ENCODE measurements at places on chromosomes 7 and 10. TPM values are rescaled to one million over a fixed set of nuclear protein-coding genes. Genes with fewer than 3 reads are reported as not detected.

DNA sequence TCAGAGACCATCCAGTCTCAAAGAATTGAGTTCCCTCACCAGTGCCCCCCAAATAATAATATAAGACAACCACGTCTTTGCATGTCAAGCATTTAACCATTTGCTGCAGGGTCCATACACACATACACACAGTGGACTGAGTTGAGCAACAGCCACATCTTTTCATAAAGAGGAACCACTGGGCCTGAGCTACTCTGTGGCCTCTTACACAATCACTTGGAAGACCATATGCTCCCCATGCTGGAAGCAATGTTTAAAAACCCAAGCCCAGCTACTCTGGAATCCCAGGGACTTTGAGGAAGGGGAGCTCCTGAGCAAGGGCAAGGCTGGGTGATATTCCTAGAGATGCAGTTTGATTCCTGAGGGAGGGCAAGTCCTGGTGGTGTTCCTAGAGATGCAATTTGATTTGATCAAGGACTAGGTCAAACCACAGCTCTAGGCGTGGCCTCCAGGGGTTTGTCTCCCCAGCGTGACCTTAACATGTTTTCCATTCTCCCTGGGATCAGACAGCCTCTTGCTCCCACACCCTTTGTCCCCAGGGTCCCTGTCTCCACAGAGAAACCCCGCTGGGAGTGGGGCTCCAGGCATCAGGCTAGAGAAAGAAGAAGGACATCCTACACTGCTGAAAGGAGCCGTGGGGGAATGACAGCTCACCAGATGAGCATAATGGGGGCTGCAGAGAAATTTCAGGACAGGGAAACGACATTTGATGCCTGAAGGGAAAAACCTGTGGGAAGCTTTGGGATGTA is 376.2 kb upstream of the MGMT start:
- peak; percentile 34 for DNase-seq

- peak; percentile 5 for DNase-seq
Measured at GRCh38 chr10:124579011-124579399, 117.4 kb downstream of the LHPP start.

DNA sequence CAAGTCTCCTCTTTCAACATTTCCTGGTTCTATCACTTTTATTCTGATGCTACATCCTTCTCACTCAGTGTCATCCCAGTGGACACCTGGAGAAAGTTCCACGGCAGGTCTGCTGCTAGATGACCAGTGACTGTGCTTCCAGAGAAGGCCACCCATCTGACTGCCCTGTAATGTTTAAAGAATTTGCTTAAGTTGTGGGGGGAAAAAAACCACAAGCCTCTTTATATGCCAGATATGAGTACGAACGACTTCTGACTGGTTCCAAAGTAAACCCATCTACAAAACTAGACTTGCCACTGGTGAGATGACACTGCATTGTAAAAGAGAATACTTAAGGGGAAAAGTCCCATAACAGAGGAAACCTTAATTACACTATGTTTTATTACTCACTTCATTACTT is 69.6 kb upstream of the VWC2 start:
- no peak for DNase-seq

DNA sequence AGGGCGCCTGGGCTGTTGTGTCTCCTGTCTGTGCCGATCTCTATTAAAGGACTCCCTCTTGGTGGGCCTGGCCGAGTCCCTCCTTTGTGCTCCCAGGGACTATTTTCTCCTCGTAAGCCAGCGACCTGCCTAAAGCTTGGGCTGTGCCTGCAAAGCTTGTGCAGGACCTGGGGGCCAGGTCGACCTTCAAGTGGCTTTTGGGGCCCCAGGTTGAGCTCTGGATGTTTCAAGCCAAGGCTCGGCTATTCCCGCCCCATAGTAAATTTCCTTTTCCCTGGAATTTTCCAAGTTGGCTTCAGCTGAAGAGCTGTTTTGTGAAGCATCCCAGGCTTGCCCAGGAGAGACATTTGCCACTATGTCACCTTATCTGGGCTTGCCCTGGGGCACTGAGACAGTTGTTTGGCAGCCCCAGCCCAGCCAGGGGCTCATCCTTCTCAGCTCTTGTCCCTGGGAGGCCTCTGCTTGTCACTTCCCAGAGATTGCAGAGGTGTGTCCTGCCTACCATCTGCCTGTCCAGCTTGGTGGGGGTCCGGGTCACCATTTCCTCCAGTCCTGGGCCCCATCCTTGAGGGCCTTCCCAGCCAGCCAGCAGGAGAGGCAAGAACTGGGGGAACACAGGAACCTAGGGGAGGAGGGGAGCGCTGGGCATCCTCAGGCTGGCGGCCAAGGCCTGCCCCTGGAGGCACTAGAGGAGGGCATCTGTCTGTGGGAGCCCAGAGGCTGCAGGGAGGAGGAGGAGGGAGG is 20.2 kb downstream of the ZMIZ2 start:
- DNase-seq = no peak

DNA sequence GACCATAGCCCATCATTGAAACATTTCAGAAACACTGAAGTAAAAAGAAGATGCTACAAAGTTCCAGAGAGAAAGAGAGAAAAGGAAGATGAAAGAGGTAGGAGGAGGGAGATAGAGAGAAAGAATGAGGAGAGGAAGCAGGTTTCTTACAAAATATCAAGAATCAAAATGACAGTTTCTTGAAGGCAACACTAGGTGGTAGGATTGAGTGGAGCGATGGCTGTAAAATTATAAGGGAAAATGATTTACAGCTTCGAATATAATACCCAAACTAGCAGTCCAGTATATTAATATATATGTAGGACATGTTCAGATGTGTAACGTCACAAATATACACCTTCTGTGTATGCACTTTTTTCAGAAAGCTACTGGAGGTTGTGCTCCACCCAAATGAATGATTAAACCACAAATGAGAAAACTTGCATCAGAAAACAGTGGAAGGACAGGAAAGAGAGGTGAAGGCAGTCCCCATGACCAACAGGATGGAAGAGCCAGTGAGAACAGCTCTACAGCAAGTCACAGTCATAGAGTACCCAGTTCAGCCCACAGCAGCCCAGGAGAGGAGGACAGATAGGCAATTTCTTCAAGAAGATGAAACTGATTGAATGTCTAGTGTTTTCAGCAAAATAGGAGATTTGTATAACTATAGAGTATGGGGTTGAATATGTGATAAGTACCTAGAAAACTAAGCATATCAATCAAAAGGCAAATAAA is 151.5 kb upstream of the TARP start:
- DNase-seq = peak; percentile 1

- peak; percentile 11 for DNase-seq
Measured at GRCh38 chr10:14751014-14751896, 23.4 kb downstream of the FAM107B start.

DNA sequence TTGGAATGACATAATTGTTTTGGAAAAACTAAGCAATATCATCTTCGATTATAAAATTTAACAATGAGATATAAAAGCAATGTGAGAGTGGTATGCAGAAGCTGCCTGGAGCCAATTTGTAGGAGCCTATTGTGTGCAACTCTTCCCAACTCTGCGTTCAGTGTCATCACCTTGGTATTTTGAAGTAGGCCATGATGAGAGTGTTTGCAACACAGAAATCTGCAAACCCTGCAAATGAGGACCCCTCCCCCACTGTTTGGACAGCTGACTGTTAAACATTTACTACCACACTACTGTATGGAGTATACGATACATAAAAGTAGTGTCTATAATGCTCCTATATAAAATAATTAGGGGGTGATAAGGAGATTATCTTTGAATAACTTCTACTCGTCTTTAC is 531.3 kb downstream of the ATRNL1 start:
- DNase-seq = no peak

DNA sequence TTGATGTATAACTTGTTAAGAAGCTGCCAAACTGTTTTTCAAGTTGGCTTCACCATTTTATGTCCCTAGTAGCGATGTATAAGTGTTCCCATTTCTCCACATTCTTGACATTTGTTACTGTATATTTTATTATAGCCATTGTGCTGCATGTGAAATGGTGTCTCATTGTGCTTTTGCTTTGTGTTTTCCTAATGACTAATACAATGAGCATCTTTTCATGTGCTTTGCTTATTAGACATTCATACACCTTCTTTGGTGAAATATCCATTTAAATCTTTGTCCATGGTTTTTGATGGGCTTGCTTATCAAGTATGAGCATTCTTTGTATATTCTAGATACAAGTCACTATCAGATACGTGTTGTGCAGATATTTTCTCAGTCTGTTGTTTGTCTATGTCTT is 203.0 kb downstream of the CCSER2 start:
- peak; percentile 16 for DNase-seq

Gene PITX3
- total RNA-seq = not detected

Gene SEMA3E
- 0.98 TPM for total RNA-seq

Gene NT5C3A
- 26.8 TPM for total RNA-seq

Gene SPDYE1
- total RNA-seq = not detected

Gene LFNG
- total RNA-seq = 2.3 TPM

Gene ABCB1
- total RNA-seq = 0.36 TPM

All from fibroblast of the aortic adventitia (primary cell).